T-helper 17 cell (primary cell): ENCODE measurements at places on chromosomes 2 and 18.
A peak's percentile ranks its signal among the peaks of the same experiment; 100 is the strongest.

DNA sequence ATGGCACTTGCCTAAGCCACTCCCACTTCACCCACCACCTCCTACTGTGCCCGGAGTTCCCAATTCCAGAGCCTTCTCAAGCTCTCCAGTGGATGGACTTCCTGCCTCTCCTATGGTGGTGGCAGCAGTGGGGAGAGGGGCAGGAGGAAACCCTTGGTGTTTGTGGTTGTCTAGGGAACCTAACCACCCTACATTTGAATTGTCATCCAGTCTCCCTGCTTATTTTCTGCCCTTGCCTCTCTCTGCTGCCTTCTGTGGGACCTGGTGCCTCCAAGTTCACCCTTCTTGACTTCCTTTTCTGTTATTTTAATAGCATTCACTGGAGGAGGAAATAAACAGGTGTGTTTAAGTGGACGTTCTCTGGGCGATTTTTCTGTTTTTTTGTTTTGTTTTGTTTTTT, 50.0 kb upstream of the HPCAL1 start:
- H3K27ac ChIP-seq = no peak overlapping the region
- no peak overlapping the region for H3K4me3 ChIP-seq
- H3K27me3 ChIP-seq = peaks cover 5% of the 10 kb centered on the region

DNA sequence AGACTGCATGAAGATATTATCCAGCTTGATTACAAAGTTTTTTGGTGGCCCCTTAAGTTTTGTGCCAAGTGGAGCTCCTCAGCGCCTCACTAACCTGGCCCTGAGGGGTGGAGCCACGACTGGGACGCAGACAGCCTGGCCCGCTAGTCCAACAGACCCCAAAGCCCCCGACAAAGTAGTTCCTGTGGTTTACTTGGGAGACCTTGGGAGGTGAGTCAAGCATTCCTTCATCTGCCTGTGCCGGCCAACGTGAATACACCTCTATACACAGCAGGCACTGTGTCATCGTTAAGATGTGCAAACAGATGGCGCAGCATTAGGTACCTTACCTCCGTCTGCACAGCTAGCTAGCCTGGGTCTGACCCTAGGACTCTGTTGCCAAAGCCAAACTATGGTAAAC, 55.0 kb upstream of the LAMA1 start:
- H3K27ac ChIP-seq = no peak overlapping the region
- DNase-seq = no peak
- H3K4me1 ChIP-seq = no peaks in the 10 kb centered on the region
- no peaks in the 10 kb centered on the region for H3K27me3 ChIP-seq

GRCh38 chr2:104049438-104049837, 804.5 kb upstream of the POU3F3 start:
- H3K27ac ChIP-seq = no peak overlapping the region
- H3K4me3 ChIP-seq = no peak overlapping the region
- H3K27me3 ChIP-seq = no peaks in the 10 kb centered on the region
- no peaks in the 10 kb centered on the region for H3K36me3 ChIP-seq
- H3K4me1 ChIP-seq = no peaks in the 10 kb centered on the region

DNA sequence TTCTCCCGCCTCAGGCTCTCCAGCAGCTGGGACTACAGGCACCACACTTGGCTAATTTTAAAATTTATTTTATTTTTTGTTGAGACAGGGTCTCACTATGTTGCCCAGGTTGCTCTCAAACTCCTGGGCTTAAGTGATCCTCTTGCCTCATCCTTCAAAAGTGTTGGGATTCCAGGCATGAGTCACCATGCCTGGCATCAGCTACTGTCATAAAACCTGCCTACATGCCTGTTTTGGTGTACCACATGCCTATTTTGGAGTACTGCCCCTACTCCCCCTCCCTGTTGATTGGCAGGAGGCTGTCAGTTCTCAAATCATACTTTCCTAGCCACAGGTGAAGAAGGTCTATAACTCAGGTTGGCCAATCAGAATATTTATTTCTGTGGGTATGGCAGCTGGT, 64.0 kb downstream of the CHST9 start:
- H3K27ac ChIP-seq = no peak overlapping the region
- H3K27me3 ChIP-seq = no peaks in the 10 kb centered on the region
- no peaks in the 10 kb centered on the region for H3K4me1 ChIP-seq
- DNase-seq = no peak
- H3K4me3 ChIP-seq = no peak overlapping the region

DNA sequence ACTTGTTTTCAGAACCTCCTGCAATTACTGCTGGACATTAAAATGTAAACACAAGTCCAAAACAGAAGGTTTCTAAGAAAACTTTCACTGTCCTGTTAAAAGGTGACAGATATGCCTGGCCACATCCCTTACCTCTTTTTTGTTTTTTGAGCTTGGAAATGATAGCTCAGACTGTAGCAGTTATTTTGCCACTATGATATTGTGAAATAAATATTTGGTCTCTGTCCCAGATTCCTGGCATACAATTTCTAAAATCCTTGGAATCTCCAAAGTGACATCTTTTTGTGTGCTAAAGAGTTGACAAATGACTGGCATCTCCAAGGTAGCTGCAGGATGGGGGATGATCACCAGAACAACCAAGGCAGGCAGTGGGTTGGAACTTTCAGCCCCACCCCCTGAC, 16.8 kb downstream of the TPGS2 start:
- DNase-seq = no peak
- peaks cover 8% of the 10 kb centered on the region for H3K36me3 ChIP-seq
- no peaks in the 10 kb centered on the region for H3K27me3 ChIP-seq
- H3K27ac ChIP-seq = no peak overlapping the region
- peaks cover 15% of the 10 kb centered on the region for H3K4me1 ChIP-seq
- no peak overlapping the region for H3K4me3 ChIP-seq

GRCh38 chr18:50656841-50657470, 97.1 kb downstream of the MAPK4 start:
- DNase-seq = no peak
- no peak overlapping the region for H3K27ac ChIP-seq
- H3K36me3 ChIP-seq = no peaks in the 10 kb centered on the region
- no peaks in the 10 kb centered on the region for H3K4me1 ChIP-seq
- no peaks in the 10 kb centered on the region for H3K27me3 ChIP-seq

DNA sequence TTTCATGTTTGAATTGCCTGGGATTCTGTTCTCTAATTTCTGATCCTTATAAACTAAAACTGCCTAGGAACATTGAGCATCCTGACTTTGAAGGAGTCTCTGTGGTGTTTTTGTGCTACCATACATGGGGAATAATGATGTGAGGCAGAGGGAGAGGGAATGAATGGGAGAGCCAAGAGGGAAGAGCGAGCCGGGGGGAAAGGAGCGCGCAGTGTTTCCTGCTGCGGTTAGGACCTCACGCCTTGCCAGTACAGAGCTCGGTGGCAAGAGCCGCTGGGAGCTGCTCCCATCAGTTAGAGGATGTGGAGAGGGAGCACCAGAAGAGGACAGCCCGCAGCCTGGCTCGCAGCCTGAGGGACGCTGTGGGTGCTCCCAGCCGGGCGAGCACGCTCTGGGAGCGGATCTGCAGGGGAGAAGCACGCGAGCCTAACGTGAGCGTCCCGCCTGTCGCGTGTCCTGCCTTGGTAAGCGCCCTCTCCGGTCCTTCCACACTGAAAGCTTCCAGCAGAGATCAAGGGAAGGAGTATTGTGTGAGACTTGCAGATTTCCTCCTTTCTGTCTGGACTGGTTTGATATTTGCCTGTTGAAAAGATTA, 114.7 kb downstream of the FAM210A start:
- H3K4me1 ChIP-seq = peaks cover 63% of the 10 kb centered on the region
- H3K27ac ChIP-seq = peak overlapping the region; percentile 99
- DNase-seq = no peak
- peak overlapping the region; percentile 94 for H3K4me3 ChIP-seq
- no peaks in the 10 kb centered on the region for H3K27me3 ChIP-seq

- H3K4me1 ChIP-seq = peaks cover 10% of the 10 kb centered on the region
- no peak overlapping the region for H3K27ac ChIP-seq
- H3K27me3 ChIP-seq = no peaks in the 10 kb centered on the region
- H3K36me3 ChIP-seq = peaks cover 6% of the 10 kb centered on the region
- no peak for DNase-seq
Measured at GRCh38 chr2:48525269-48525943, 4.5 kb upstream of the STON1 start.
